Psoas muscle (tissue), 8 donors: ENCODE measurements at places on chromosomes 7 and 10. TPM values are rescaled to one million over a fixed set of nuclear protein-coding genes. Genes with fewer than 3 reads are reported as not detected.
A peak's percentile ranks its signal among the peaks of the same experiment; 100 is the strongest.

GRCh38 chr7:90951986-90952954 lies 312.0 kb upstream of the FZD1 start:
- H3K27ac ChIP-seq, result no peak overlapping the region
- H3K4me1 ChIP-seq, result no peaks in the 10 kb centered on the region
- no peak overlapping the region for H3K4me3 ChIP-seq
- DNase-seq, result no peak

- DNase-seq, result no peak
- H3K4me3 ChIP-seq, result no peak overlapping the region
- H3K27me3 ChIP-seq, result no peaks in the 10 kb centered on the region
- peaks cover 9% of the 10 kb centered on the region for H3K4me1 ChIP-seq
Observed at GRCh38 chr7:14841869-14842268, 60.7 kb downstream of the DGKB start.

GRCh38 chr7:87575521-87575920 lies 25.2 kb downstream of the ABCB1 start:
- no peaks in the 10 kb centered on the region for H3K36me3 ChIP-seq
- H3K4me3 ChIP-seq, result no peak overlapping the region
- peak overlapping the region; percentile 37 for H3K27ac ChIP-seq
- H3K27me3 ChIP-seq, result no peaks in the 10 kb centered on the region
- no peak for DNase-seq

- no peak overlapping the region for H3K4me3 ChIP-seq
- no peaks in the 10 kb centered on the region for H3K4me1 ChIP-seq
- DNase-seq, result no peak
- no peaks in the 10 kb centered on the region for H3K36me3 ChIP-seq
- no peak overlapping the region for H3K27ac ChIP-seq
Observed at GRCh38 chr7:127034186-127034806, 218.4 kb downstream of the GRM8 start.

DNA sequence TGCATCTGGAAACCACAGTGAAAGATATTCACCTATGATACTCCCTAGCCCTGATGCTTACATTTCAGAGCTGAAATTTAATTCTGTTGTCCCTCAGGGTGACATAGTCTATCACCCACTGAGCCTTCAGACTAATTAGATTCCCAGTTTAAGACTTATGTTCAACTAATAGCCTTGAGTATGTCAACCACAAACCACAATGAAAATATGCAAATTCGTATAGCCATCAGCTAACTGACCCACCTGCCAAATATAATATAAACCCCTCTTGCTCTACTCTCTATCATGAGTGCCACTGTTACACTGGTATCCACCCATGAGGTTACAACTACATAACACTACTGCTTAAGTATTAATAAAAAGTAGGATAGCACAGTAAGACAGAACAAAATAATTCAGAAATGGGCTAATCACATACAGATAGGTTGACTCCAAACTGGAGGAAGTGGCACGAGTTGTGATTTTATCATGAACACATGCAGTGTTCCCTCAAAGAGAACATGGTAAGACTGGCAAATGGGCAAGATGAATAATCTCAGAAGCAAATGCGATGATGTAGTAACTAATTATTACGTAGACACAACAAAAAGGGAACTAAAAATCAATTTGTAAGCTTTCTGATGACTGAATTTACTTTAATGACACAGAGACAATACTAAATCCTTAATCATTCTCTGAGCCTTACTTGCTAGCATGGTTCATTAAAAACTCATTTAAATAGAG lies 290.6 kb downstream of the PARD3 start:
- DNase-seq, result no peak
- H3K4me1 ChIP-seq, result peaks cover 27% of the 10 kb centered on the region
- no peaks in the 10 kb centered on the region for H3K27me3 ChIP-seq
- no peak overlapping the region for H3K4me3 ChIP-seq

DNA sequence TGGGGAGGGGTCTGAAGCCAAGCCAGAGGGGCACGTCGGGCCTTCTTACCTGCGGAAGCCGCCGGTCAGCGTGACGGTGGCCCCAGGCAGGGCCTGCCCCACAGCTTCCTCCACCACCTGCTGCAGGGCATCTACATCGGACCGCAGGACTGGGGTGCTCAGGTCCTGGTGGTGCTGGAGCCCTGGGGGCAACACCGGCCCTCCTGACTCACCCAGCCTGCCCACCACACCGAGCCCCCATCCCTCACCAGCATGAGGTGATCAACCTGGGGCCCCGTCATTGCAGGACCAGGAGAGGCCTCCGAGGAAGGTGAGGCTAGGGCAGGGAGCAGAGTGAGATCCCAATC lies 8.0 kb downstream of the POLM start:
- H3K27ac ChIP-seq, result peak overlapping the region; percentile 79
- H3K36me3 ChIP-seq, result peaks cover 63% of the 10 kb centered on the region
- no peak for DNase-seq
- H3K27me3 ChIP-seq, result no peaks in the 10 kb centered on the region
- no peak overlapping the region for H3K4me3 ChIP-seq
- H3K4me1 ChIP-seq, result peaks cover 62% of the 10 kb centered on the region

- no peak overlapping the region for H3K4me3 ChIP-seq
- DNase-seq, result no peak
- no peaks in the 10 kb centered on the region for H3K4me1 ChIP-seq
Observed at GRCh38 chr10:15112657-15113056, 15.5 kb downstream of the RPP38 start.

Gene RNF32
- not detected for total RNA-seq

DNA sequence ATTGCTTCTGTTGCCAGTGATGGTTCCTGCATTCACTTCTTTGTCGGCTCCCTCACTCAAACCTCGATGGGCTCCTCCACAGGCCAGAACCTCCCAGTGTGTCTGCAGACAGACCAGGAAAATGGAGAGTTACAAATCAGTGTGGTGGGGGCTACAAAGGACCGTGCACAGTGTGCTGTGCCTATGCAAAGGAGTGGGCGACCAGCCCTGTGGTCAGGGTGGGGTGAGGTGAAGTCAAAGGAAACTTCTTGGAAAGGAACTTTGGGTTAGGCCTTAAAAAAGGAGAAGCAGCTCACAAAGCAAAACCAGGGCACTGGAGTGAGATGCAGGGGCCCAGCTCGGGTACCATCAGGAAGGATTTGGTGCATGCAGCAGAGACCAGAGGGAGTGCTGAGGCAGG lies 304.3 kb upstream of the ZMIZ1 start:
- H3K36me3 ChIP-seq, result no peaks in the 10 kb centered on the region
- no peak overlapping the region for H3K27ac ChIP-seq
- H3K4me1 ChIP-seq, result no peaks in the 10 kb centered on the region
- no peak for DNase-seq

Gene BRI3
- 435 TPM for total RNA-seq

DNA sequence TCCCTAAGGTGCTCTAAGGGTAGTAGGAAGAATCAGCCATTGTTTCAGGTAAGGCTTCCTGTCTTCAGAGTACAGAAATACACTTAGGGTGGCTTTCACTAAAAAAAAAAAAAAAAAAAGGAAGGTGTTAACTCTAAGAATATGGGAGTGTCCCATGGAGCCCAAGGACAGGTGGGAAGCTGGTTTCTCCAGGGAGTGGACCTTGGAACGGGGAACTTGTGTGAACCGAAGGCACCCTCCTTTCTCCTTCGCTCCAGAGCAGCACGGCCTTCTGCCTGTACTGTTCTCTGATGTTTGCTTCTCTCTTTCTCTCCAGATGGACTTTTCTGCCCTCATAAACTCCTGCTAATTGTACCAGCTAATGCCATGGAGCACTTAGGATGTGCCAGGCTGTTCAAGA lies 6.2 kb downstream of the OPALIN start:
- no peak overlapping the region for H3K27ac ChIP-seq
- DNase-seq, result no peak
- H3K36me3 ChIP-seq, result no peaks in the 10 kb centered on the region
- H3K27me3 ChIP-seq, result no peaks in the 10 kb centered on the region
- no peaks in the 10 kb centered on the region for H3K4me1 ChIP-seq
- no peak overlapping the region for H3K4me3 ChIP-seq

Gene HECW1
- 1.9 TPM for total RNA-seq

Gene PKD1L1
- 1.2 TPM for total RNA-seq

DNA sequence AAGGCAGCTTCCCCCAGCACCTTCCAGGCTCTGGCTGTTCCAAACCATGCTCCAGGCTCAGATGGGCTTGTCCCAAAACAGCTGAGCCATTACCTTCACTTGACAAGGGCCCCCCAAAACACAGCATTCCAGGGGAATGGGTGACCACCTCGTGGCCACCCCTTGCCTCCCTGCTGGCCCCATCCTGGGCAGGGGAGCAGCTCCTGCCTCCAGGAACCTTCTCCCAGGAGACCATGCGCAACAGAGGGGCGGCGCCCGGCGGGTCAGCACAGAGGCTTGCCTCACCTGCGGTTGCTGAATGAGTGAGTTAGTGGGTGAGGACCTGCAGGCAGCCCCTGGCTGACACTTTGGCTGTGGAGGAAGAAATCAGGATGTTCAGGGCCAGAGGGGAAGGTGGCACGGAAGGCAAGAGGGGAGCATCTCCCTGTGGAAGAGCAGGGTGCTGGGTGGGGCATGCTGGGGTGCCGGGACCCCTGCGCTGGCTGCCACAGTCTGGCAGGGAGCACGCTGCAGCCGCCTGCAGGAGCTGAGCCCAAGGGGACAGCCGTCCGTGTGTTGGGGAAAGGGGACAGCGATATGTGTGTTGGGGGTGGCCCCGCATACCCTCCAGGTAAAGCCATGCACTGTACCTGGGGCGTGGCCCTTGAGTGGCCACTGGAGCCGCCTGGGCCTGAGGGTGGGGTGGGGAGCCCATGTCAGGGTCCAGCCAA lies 54.7 kb downstream of the PWWP2B start:
- H3K27me3 ChIP-seq, result no peaks in the 10 kb centered on the region
- H3K4me1 ChIP-seq, result peaks cover 12% of the 10 kb centered on the region
- DNase-seq, result peak; percentile 21
